ENCODE measurements at places on chromosomes 2 and 18.

DNA sequence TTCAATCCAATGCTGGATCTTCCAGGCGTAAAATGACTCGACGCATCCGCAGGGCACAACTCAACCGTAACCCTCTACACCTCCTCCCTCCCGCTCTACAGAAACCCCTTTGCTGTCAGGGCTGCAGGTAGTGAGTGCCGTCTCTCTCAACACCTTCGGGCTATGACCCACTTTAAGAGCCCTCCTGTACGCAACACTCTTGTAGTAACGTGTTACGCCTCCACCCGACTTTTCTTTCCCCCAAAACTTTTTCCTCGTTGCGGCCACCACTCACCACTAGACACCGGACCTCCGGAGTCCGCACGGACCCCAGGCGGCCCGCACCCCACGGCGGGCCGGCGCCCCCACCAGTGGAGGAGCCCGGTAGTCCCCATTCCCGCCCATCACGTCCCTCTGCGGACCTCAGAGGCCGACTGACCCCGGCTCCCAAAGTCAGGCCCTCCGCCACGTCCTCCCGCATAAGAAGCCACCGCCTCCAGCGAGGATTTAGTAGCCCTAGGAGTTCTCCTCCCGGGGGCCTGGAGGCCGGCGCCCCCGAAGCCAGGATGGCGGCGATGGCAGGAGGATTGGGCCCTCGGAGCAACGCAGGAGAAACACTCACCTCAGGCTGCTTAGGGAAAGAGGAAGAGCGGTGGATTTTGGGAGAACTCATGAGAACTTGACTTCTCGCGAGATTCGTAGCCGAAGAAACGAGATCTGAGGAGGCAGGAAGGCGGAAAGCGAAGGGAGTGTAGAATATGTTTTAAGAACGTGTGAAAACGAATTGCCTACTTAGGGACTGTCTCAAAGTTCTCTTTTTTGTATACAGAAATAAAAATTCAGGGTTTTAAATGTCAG is 5.0 kb upstream of the C18orf32 start:
- H3K36me3 ChIP-seq: peaks cover 43% of the 10 kb centered on the region
- peak; percentile 98 for DNase-seq
- H3K27ac ChIP-seq: peak within 1 kb of the TSS; percentile 80

GRCh38 chr2:45823723-45824206 is 172.3 kb downstream of the PRKCE start:
- no peaks in the 10 kb centered on the region for H3K36me3 ChIP-seq
- H3K4me1 ChIP-seq: peaks cover 10% of the 10 kb centered on the region
- H3K27ac ChIP-seq: no peak overlapping the region
- no peak overlapping the region for H3K4me3 ChIP-seq
- H3K27me3 ChIP-seq: no peaks in the 10 kb centered on the region

DNA sequence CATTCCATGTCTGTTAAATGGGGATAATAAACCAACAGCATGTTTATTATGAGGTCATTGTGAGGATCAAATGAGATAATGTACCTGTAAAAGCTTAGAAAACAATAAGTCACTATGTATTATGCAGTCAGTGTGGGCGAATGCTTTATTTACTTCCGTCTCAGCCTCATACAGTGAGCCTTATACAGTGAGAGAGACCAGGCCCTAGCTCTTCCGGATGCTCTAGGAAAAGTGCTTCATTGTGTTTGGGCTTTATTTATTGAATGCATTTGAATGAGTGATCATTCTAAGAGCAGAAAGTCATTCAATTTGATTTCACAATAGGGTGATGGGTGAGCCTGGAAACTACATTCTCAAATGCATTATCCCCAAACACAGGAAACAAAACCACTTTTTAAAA is 603.9 kb upstream of the FANCL start:
- no peaks in the 10 kb centered on the region for H3K27me3 ChIP-seq
- no peak for DNase-seq
- no peak overlapping the region for H3K4me3 ChIP-seq
- no peak overlapping the region for H3K27ac ChIP-seq

GRCh38 chr2:21050164-21050563 is 6.3 kb upstream of the APOB start:
- H3K36me3 ChIP-seq: no peaks in the 10 kb centered on the region
- no peak for DNase-seq
- no peak overlapping the region for H3K27ac ChIP-seq
- H3K4me1 ChIP-seq: no peaks in the 10 kb centered on the region
- H3K4me3 ChIP-seq: no peak overlapping the region
- H3K27me3 ChIP-seq: peaks cover 4% of the 10 kb centered on the region

- no peak overlapping the region for H3K4me3 ChIP-seq
- H3K36me3 ChIP-seq: no peaks in the 10 kb centered on the region
- no peak overlapping the region for H3K27ac ChIP-seq
Measured at GRCh38 chr2:88195246-88195645, 25.1 kb downstream of the THNSL2 start.

DNA sequence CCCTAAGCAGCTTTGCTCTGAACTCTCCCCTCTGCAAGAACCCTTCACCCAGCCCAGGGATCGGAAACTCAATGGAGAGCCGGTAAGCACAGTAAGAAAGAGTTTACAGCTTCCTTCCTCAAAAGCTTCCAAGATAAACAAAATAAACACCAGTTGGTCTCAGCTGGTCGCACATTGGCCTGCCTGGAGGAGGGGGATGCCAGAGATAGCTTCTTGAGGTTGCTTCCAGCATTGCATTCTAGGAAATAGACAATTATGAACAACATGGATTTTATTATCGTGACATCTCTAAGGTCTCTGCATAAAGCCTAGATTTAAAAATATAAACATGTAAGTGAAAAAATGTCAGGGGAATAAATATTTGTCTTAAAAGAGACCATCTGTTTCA is 141.5 kb upstream of the PKDCC start:
- no peaks in the 10 kb centered on the region for H3K36me3 ChIP-seq
- no peak for DNase-seq
- no peaks in the 10 kb centered on the region for H3K27me3 ChIP-seq
- H3K4me3 ChIP-seq: no peak overlapping the region

GRCh38 chr2:12106440-12107080 is 360.1 kb downstream of the LPIN1 start:
- H3K27me3 ChIP-seq: no peaks in the 10 kb centered on the region
- peaks cover 4% of the 10 kb centered on the region for H3K4me1 ChIP-seq
- no peak overlapping the region for H3K27ac ChIP-seq
- H3K4me3 ChIP-seq: no peak overlapping the region
- DNase-seq: no peak
- H3K36me3 ChIP-seq: no peaks in the 10 kb centered on the region

DNA sequence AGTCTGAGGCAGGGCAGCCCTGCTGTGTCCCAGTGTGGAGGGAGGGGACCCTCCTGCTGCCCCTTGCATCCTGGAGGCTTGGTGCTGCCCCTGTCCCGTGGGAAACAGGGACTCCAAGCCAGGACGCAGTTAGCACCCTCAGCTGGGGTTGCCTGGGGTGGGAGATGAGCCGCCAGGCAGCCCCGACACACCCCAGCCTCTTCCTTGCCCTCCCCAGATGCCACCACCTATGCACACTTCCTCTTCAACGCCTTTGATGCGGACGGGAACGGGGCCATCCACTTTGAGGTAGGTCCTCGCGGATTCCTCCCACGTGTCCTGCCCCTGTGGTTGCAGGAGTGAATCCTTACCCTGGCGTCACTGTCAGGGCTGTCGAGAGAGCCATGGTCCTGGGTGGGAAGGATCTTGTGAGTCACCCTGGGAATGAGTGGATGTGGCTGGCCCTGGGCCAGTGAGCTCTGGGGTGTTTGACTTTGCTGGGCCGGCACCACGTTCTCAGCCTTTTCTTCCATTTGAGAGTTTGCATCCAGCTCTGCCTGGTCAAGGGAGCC is 27.5 kb upstream of the FAHD2A start:
- DNase-seq: no peak
- H3K4me3 ChIP-seq: no peak overlapping the region
- H3K27ac ChIP-seq: no peak overlapping the region

GRCh38 chr18:36582988-36583745 is 245.6 kb downstream of the TPGS2 start:
- H3K36me3 ChIP-seq: no peaks in the 10 kb centered on the region
- H3K4me1 ChIP-seq: peaks cover 16% of the 10 kb centered on the region
- peak overlapping the region; percentile 71 for H3K27ac ChIP-seq
- DNase-seq: peak; percentile 63
- no peak overlapping the region for H3K4me3 ChIP-seq
- no peaks in the 10 kb centered on the region for H3K27me3 ChIP-seq

GRCh38 chr2:44960871-44961270 is 19.4 kb downstream of the SIX3 start:
- peaks cover 22% of the 10 kb centered on the region for H3K4me1 ChIP-seq
- no peaks in the 10 kb centered on the region for H3K36me3 ChIP-seq
- no peak overlapping the region for H3K27ac ChIP-seq
- H3K4me3 ChIP-seq: no peak overlapping the region
- DNase-seq: no peak

- H3K27ac ChIP-seq: no peak overlapping the region
- H3K27me3 ChIP-seq: no peaks in the 10 kb centered on the region
- H3K36me3 ChIP-seq: peaks cover 25% of the 10 kb centered on the region
- DNase-seq: no peak
- H3K4me3 ChIP-seq: no peak overlapping the region
Measured at GRCh38 chr18:36153203-36153602, 23.5 kb downstream of the ELP2 start.

GRCh38 chr2:169386722-169387121 is 24.4 kb upstream of the LRP2 start:
- no peak for DNase-seq
- H3K27me3 ChIP-seq: peaks cover 16% of the 10 kb centered on the region
- no peaks in the 10 kb centered on the region for H3K4me1 ChIP-seq
- H3K27ac ChIP-seq: no peak overlapping the region

- no peak for DNase-seq
- H3K27me3 ChIP-seq: no peaks in the 10 kb centered on the region
- peaks cover 14% of the 10 kb centered on the region for H3K4me1 ChIP-seq
- H3K36me3 ChIP-seq: no peaks in the 10 kb centered on the region
- H3K27ac ChIP-seq: no peak overlapping the region
Measured at GRCh38 chr18:50633992-50634391, 74.1 kb downstream of the MAPK4 start.

- no peaks in the 10 kb centered on the region for H3K27me3 ChIP-seq
- H3K4me3 ChIP-seq: no peak overlapping the region
- peaks cover 8% of the 10 kb centered on the region for H3K4me1 ChIP-seq
- no peaks in the 10 kb centered on the region for H3K36me3 ChIP-seq
- H3K27ac ChIP-seq: no peak overlapping the region
Measured at GRCh38 chr2:108320326-108320922, 31.7 kb downstream of the SULT1C2 start.

DNA sequence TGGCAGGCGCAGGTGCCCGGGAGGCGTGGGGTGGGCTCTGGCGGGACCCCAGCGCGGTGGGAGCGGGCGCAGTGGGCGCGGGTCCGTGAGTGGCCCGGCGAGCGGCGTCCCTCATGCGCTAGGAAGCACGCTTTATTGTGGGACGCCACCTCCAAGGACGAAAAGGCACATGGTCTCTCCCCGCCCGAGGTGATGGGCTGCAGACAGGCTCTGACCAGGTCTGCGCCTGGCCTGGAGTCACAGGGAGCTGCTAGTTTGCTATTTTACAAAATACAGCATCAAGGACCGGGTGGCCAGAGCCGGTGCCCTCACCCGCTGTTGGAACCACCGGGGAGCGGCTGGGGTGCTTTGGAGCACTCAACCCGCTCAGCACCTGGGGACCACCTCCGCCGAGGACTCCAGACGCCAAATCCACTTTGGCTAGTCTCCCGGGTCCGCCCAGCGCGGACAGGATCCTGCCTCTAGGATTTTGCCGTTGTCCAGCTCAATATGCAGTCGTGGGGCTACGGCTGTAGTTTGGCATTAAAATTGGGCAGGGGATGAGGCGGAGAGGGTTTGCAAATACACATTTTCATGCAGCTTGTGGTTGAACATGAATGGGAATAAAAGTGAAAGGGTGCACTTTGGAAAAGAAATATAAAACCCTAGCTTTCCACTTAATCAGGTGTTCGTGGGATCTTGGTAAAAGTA is 65.4 kb downstream of the LRRFIP1 start:
- H3K27ac ChIP-seq: no peak overlapping the region
- no peak for DNase-seq
- H3K27me3 ChIP-seq: peaks cover 6% of the 10 kb centered on the region
- H3K4me1 ChIP-seq: peaks cover 20% of the 10 kb centered on the region
- H3K4me3 ChIP-seq: peak overlapping the region; percentile 78

Data from neuronal stem cell (in vitro differentiated cells).